ENCODE measurements at places on chromosomes 1 and 21. TPM values are rescaled to one million over a fixed set of nuclear protein-coding genes. Genes with fewer than 3 reads are reported as not detected.

GRCh38 chr1:51684776-51685175 is 67.9 kb downstream of the OSBPL9 start:
- no peaks in the 10 kb centered on the region for H3K4me1 ChIP-seq
- DNase-seq, result no peak
- no peak overlapping the region for H3K27ac ChIP-seq
- H3K36me3 ChIP-seq, result no peaks in the 10 kb centered on the region

The CFAP107 gene
- not detected for total RNA-seq

DNA sequence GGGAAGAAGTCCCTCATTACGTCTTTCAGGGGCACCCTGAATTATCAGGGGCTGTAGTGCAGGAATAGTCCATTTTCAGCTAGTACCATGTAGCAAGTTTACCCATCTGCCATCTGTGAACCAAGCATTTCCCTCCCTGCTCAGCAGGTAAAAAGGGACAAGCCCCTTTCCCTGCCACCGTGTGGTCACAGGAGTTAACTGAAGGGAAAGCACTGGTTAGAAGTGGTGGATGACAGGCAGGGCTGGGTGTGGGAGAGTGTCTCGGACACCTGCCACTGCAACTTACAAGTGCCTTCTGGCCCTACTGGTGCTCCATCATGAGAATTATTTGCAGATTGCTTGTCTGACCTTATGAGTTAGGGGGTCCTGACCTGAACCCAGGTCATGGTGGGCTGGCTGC is 32.0 kb upstream of the IGSF5 start:
- no peaks in the 10 kb centered on the region for H3K27me3 ChIP-seq
- no peak overlapping the region for H3K4me3 ChIP-seq
- no peaks in the 10 kb centered on the region for H3K4me1 ChIP-seq
- H3K27ac ChIP-seq, result no peak overlapping the region

The TTC39A gene
- 1.4 TPM for total RNA-seq

DNA sequence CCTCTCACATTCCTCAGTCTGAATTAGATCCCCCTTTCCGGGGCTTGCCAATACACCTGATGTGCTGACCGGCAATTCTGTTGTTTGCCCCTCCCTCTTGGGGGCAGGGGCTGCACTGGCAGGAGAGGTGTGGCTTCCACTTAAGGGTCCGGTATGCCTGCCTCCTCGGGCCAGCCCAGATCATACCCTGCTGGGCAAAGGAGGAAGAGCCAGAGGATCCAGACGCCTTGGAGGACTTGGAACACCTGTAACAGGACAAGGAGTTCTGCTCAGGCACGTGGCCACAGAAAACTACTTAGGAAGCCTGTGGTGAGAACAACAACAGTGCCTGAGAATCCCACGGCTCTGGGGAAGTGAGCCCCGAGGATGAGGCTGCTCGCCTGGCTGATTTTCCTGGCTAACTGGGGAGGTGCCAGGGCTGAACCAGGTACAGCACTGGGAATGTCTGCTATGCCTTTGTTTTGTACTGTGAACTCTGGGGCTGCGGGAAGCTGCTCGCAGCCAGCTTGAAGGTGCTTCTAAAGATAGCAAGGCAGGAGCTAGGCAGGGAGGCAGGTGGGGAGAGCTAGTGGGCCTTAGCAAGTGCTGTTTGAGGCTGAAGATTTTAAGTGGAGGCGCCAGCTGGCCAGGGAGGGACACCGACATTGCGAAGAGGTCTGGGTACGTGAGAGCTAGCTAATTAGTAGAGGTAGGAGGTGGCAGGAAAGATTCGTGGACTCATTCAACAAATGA is at the start of gene SMPDL3B:
Gene SMPDL3B, plus strand, starts transcription at position 183 of the 732 bp plus-strand sequence. Its CDS starts 184 bp downstream, at position 367.
- no peak within 1 kb of the TSS for H3K4me3 ChIP-seq
- peaks cover 21% of the 10 kb centered on the region for H3K27me3 ChIP-seq
- H3K27ac ChIP-seq, result no peak within 1 kb of the TSS
- H3K36me3 ChIP-seq, result no peaks in the 10 kb centered on the region
- DNase-seq, result peak; percentile 1

- no peak for DNase-seq
- H3K36me3 ChIP-seq, result no peaks in the 10 kb centered on the region
- H3K27ac ChIP-seq, result no peak overlapping the region
- peaks cover 5% of the 10 kb centered on the region for H3K27me3 ChIP-seq
- peaks cover 10% of the 10 kb centered on the region for H3K4me1 ChIP-seq
Measured at GRCh38 chr1:68317543-68317942, 85.2 kb upstream of the WLS start.

DNA sequence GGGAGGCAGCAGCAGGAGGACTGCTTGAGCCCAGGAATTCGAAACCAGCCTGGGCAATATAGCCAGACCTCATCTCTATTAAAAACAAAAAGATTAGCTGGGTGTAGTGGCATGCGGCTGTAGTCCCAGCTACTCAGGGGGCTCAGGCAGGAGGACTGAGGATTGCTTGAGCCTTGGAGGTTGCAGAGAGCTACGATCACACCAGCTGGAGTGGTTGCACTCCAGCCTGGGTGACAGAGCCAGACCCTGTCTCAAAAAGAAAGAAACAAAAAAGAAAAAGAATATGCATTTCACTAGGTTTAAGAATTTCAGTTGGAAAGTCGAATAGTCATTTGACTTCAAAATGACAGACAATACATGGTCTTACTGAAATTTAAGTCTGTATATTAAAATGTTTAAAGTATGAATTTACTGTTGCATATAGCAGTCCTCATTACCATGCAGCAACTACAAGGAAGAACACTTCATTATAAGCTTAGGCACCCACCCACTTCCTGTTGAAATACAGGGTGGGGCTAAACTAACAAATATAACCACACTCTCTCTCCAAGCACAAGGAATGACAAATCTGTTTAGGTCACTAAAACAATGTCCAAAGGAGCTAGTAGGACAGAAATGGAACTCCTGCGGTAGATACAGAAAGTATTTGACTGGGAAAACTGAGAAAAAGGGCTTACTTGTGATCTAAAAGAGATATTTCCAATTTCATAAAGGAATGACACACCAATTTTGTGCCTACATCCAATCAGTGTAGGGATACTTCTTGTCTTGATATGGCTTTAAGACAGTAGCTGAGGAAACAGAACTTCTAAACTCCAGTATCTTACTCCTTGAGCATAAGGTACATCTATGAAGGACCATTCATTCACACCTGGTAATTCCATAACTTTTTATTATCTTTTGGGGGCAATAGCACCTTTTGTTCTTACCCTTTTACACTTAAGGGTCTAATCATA is 44.1 kb downstream of the GPR3 start:
- H3K4me1 ChIP-seq, result peaks cover 13% of the 10 kb centered on the region
- no peaks in the 10 kb centered on the region for H3K36me3 ChIP-seq
- DNase-seq, result peak; percentile 78
- peak overlapping the region; percentile 33 for H3K27ac ChIP-seq

- peaks cover 19% of the 10 kb centered on the region for H3K4me1 ChIP-seq
- H3K4me3 ChIP-seq, result no peak overlapping the region
- peaks cover 14% of the 10 kb centered on the region for H3K36me3 ChIP-seq
Measured at GRCh38 chr1:42686418-42686817, 4.2 kb downstream of the YBX1 start.

DNA sequence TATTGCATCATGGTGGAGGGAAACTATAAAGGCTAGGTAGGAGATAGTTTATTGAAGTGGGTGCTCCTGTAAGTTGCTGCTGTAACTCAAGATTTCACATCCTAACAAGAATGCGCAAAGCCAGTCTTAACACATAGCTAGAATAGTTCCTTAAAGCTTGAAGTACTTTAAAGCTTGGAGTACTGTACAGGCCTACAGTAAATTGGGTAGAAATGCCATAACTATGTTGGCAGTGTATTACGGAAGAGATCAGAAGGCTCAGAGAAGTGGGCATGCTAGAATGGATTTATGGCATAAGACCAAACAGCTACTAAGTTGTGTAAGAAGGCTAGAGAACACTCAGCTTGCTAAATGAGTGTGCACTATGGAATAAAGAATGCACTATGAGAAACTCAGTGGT is 44.5 kb downstream of the DMRTA2 start:
- no peaks in the 10 kb centered on the region for H3K36me3 ChIP-seq
- no peak for DNase-seq
- no peak overlapping the region for H3K4me3 ChIP-seq
- H3K4me1 ChIP-seq, result no peaks in the 10 kb centered on the region

DNA sequence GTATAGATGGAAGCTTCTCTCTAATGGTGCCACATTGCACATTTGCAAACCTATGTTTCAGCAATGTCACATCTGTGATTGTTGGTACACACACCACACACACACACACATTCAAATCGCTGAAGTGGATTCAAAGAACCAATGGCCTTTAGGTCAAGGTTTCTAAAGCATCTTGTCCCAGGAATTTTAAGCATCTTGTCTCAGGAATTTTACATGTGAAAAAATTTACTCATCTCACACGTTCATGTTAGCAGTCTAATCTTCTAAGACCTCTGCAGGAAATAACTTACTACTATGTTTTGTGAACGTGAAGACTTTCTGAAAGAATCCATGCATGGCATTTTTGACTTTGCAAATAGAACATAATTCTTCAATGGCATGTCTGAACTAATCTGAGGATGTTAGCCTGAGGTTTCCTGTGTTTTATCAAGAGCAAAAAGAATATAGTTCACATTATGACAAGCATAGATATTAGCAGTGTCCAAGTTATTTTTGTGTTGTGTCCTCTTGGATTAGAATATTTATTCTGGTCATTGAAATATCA is 125.1 kb downstream of the CYYR1 start:
- H3K27ac ChIP-seq, result no peak overlapping the region
- DNase-seq, result no peak
- H3K4me3 ChIP-seq, result no peak overlapping the region
- H3K36me3 ChIP-seq, result no peaks in the 10 kb centered on the region

DNA sequence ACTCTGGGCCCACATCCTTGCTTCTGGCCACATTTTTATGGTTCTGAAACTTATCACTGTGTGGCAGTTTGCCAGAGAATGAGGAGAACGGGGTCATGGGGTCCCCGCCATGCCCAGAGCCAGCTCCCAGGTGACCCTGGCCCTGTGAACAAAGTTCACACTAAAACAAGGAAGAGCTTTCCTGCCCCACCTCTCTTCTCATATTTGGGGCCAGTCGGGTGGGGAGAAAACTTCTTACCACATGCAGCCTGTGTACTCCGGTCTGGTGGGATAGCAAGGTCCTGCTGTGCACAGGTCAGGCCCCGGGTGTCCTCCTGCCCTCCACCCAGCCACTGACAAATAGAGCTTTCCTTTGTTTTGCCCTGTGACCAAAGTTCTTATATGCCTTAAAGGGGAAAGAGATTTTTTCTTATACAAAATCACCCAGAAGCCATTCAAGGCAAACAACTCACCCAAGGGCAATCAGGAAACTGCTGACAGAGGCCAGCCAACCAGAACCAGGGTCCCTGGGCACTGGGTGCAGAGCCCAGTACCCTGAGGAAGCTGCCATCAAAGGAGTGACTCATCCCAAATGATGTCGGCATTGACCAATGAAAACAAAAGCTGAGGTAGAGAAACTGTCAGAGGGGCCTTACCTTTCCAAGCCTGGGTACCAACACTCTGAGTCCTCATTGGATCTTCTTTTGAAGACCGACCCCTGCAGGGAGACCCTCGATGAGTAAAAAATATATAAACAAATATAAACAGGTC is 53.6 kb downstream of the OLIG1 start:
- H3K36me3 ChIP-seq, result no peaks in the 10 kb centered on the region
- H3K4me1 ChIP-seq, result no peaks in the 10 kb centered on the region
- DNase-seq, result no peak
- peaks cover 41% of the 10 kb centered on the region for H3K27me3 ChIP-seq
- no peak overlapping the region for H3K4me3 ChIP-seq

The FASLG gene
- not detected for total RNA-seq

- H3K27me3 ChIP-seq, result peaks cover 4% of the 10 kb centered on the region
- peak; percentile 75 for DNase-seq
- no peaks in the 10 kb centered on the region for H3K4me1 ChIP-seq
- H3K27ac ChIP-seq, result no peak overlapping the region
- H3K4me3 ChIP-seq, result no peak overlapping the region
- H3K36me3 ChIP-seq, result no peaks in the 10 kb centered on the region
Measured at GRCh38 chr1:63675420-63675931, 82.3 kb downstream of the PGM1 start.

DNA sequence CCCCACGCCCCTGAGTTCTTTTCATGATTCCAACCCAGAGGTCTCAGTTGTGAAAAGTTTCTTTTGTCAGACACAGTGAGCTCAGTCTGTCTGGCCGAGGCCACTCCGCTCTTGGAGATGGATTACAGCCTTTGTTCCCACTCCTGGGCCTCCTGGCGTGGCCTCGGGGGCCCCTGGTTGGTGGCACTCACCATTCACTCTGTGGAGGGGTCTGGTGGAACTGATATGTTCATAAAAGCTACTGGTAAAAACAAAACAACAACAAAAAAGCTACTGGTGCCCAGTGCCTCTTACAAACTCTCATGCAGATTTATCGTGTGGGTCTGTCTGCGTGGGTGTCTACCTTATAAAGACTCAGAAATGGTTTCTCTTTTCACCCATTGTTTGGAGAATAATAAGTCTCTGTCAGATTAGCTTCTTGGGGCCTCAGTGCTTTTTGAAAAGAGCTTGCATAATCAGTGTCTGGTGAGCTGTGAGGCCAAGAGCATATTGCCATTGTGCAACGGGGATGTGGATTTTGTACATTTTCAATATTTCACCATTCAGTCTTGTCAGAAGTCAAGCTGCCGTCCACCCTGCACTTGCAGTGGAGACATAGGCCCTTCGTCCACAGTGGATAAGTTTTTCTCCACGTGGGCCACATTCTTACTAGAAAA is 86.7 kb downstream of the GALNT2 start:
- peaks cover 28% of the 10 kb centered on the region for H3K4me1 ChIP-seq
- DNase-seq, result peak; percentile 72
- H3K36me3 ChIP-seq, result no peaks in the 10 kb centered on the region
- no peak overlapping the region for H3K4me3 ChIP-seq

GRCh38 chr21:42495027-42495426 is 997 bp downstream of the RSPH1 start:
- H3K36me3 ChIP-seq, result no peaks in the 10 kb centered on the region
- H3K4me3 ChIP-seq, result no peak overlapping the region
- H3K27ac ChIP-seq, result no peak overlapping the region
- peaks cover 5% of the 10 kb centered on the region for H3K4me1 ChIP-seq
- no peak for DNase-seq

- no peak overlapping the region for H3K4me3 ChIP-seq
- no peak for DNase-seq
- no peaks in the 10 kb centered on the region for H3K36me3 ChIP-seq
- no peaks in the 10 kb centered on the region for H3K27me3 ChIP-seq
- no peaks in the 10 kb centered on the region for H3K4me1 ChIP-seq
Measured at GRCh38 chr1:113849072-113849471, 22.4 kb downstream of the PTPN22 start.

GRCh38 chr1:220483700-220484099 is 44.2 kb upstream of the MARK1 start:
- no peak overlapping the region for H3K27ac ChIP-seq
- H3K4me1 ChIP-seq, result no peaks in the 10 kb centered on the region
- no peaks in the 10 kb centered on the region for H3K27me3 ChIP-seq
- no peak for DNase-seq
- no peaks in the 10 kb centered on the region for H3K36me3 ChIP-seq

GRCh38 chr1:178642282-178642681 is 82.8 kb upstream of the RALGPS2 start:
- DNase-seq, result no peak
- no peaks in the 10 kb centered on the region for H3K36me3 ChIP-seq
- no peaks in the 10 kb centered on the region for H3K27me3 ChIP-seq
- H3K4me3 ChIP-seq, result no peak overlapping the region
- peaks cover 8% of the 10 kb centered on the region for H3K4me1 ChIP-seq

All from astrocyte (in vitro differentiated cells and primary cell).